Sigmoid colon (tissue), 7 donors: ENCODE measurements at places on chromosomes 7 and 10. TPM values are rescaled to one million over a fixed set of nuclear protein-coding genes. Genes with fewer than 3 reads are reported as not detected.

DNA sequence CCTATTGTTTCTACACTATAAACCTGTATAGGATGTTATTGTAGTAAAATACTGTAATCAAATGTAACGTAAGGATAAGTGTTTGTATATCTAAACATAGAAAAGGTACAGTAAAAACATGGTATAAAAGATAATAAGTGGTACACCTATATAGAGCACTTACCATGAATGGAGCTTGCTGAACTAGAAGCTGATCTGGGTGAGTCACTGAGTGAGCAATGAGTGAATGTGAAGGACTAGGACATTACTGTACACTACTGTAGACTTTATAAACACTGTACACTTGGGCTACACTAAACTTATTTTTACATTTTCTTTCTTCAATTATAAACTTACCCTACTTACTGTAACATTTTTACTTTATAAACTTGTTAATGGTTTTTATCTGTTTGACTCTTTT lies 732.9 kb upstream of the LRRN3 start:
- no peak overlapping the region for H3K27ac ChIP-seq
- no peaks in the 10 kb centered on the region for H3K36me3 ChIP-seq
- no peak for DNase-seq
- H3K27me3 ChIP-seq, result no peaks in the 10 kb centered on the region
- H3K4me3 ChIP-seq, result no peak overlapping the region
- H3K4me1 ChIP-seq, result no peaks in the 10 kb centered on the region

Gene PAXIP1
- total RNA-seq, result 11.4 TPM

GRCh38 chr7:1237704-1238255 lies 5.1 kb downstream of the UNCX start:
- H3K27me3 ChIP-seq, result peaks cover 97% of the 10 kb centered on the region
- H3K27ac ChIP-seq, result no peak overlapping the region
- H3K36me3 ChIP-seq, result no peaks in the 10 kb centered on the region
- peaks cover 32% of the 10 kb centered on the region for H3K4me1 ChIP-seq
- DNase-seq, result no peak

DNA sequence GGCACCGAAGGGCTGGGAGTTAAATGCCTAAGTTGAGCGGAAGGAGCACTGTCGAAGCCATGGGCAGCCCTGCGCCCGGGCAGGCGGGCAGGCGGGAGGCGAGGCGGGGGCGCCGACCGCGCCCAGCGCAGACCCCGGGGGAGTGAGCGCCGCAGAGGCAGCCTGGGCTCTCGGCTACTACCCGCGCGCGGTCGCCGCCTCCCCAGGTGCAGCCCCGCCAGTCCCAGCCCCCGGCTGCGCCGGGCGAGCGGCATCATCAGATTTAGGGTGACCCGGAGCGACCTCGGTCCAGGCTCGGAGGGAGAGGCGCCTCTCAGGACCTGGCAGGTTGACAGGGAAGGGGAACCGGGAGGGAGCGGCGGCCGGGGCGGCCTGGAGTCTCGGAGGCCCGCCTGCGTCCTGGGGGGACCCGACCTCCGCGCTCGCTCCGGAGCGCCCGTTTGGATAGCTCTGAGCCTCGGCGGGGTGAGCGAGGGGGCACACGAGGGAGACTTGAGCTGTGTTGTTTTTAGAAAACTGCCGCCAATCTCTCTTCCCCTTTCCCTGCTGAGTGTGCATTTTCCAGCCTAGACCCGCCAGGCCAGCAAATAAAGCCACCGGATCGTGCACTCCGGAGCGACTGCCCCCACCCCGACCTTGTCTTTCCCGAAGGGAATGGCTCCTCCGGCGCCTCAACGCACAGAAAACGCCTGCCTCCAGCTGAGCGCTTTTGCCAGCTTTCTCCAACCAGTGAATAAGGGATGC lies 2.3 kb upstream of the NRP1 start:
- H3K4me3 ChIP-seq, result peak overlapping the region; percentile 65
- H3K4me1 ChIP-seq, result peaks cover 55% of the 10 kb centered on the region
- peak; percentile 71 for DNase-seq
- no peaks in the 10 kb centered on the region for H3K27me3 ChIP-seq
- peak overlapping the region; percentile 90 for H3K27ac ChIP-seq

- H3K4me3 ChIP-seq, result no peak overlapping the region
- peaks cover 57% of the 10 kb centered on the region for H3K27me3 ChIP-seq
- no peaks in the 10 kb centered on the region for H3K36me3 ChIP-seq
- no peak for DNase-seq
- H3K27ac ChIP-seq, result no peak overlapping the region
Measured at GRCh38 chr7:97016381-97017191, 8.0 kb downstream of the DLX5 start.

DNA sequence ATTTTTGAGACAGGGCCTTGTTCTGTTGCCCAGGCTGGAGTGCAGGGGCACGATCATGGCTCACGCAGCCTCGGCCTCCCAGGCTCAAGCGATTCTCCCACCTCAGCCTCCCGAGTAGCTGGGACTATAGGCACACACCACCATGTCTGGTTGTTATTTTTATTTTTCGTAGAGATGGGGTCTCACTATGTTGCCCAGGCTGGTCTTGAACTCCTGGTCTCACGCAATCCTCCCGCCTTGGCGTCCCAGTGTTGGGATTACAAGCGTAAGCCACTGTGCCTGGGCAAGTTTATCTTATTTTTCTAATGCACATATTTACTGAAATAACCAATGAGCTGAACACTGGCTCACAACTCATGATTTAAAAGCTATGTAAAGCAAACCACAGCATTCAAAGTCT lies 61.9 kb downstream of the FAM171A1 start:
- peaks cover 28% of the 10 kb centered on the region for H3K4me1 ChIP-seq
- no peaks in the 10 kb centered on the region for H3K36me3 ChIP-seq
- H3K27ac ChIP-seq, result no peak overlapping the region
- no peak for DNase-seq

DNA sequence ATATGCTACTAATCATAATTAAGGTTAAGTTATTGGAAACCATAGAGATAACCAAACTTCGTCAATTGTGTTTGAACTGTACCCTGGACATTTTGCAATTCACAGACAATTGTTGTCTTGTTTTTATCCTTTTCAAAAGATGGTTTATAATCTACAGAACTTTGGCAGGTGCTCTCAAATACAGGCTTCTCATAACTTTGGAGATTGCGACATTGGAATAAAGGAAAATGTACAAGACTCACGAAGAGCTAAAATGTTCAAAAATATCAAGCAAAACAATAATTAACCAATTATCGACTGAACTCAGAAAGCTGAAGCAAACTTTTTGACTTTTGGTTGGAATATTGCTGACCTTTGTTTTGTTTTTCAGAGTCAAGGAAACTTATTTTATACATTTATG lies 88.4 kb upstream of the GPR22 start:
- H3K4me3 ChIP-seq, result no peak overlapping the region
- H3K27ac ChIP-seq, result no peak overlapping the region
- no peaks in the 10 kb centered on the region for H3K4me1 ChIP-seq

- H3K4me3 ChIP-seq, result no peak overlapping the region
- no peak overlapping the region for H3K27ac ChIP-seq
- no peaks in the 10 kb centered on the region for H3K36me3 ChIP-seq
- H3K4me1 ChIP-seq, result no peaks in the 10 kb centered on the region
- no peak for DNase-seq
Measured at GRCh38 chr7:39888171-39888853, 61.7 kb upstream of the CDK13 start.

DNA sequence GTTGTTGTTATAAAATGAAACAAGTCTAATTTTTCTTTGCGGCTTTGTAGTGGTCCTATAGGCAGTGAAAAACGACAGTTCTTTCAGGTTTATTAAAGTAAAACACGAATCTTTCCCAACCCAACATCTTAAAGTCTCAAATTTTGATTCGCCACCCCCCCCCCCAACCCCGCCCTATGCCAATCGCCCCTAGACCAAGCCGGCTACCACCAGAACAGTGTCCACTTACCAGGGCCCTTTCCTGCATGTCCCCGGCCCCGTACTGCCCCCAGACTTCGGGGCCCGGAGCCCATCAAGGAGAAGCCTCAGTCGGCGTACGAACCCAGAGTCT lies 335 bp upstream of the CHCHD1 start:
- no peaks in the 10 kb centered on the region for H3K36me3 ChIP-seq
- H3K4me1 ChIP-seq, result peaks cover 42% of the 10 kb centered on the region
- no peak for DNase-seq
- H3K27me3 ChIP-seq, result no peaks in the 10 kb centered on the region
- peak overlapping the region; percentile 96 for H3K27ac ChIP-seq

DNA sequence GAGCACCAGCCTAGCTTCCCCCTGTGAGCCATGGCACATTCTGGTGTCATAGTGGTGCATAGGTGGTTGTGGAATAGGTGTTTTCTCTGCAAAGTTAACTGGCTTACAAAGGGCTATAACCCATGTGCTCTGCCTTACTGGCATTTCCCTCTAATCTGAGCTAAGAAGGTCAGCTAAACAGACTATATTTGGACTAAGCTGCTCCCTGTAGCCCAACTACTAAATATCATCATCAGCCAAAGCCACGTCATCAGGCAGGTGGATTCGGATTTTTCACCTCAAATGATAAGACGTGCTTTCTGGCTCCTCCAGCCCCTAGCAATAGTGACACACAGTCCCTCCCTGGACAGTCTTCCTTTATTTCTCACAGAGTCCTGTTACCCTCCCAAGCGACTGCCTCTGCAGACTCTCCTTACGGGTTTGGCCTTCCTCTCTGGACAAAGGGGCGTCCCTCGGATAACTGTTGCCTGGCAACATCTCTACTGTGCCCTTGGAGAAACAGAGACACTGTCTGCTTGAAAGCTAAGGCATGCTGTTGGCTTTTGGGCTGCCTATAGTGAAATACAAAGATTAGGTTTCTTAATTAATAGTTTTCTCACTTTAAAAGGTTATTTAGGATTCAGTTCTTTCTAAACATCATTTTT lies 9.1 kb downstream of the SLC13A4 start:
- no peak for DNase-seq
- no peak overlapping the region for H3K27ac ChIP-seq

DNA sequence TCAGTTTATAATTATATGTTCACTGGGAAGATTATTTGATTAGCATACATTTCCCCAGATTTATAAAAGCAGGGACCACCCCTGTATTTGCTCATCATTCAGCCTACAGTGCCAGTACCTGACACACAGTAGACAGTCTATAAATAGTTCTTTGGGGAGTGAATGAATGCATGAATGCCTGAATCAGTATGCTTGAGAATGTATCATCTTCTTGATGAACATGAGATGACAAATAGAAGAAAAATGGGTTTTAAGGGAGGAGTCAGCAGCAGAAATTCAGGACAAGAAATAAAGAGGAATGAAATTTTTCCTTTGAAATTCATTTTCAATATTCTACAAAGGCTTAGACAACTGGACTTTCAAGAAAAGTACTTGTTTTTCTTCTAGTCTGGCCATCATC lies 295.8 kb upstream of the LRRTM3 start:
- H3K4me1 ChIP-seq, result no peaks in the 10 kb centered on the region
- H3K36me3 ChIP-seq, result no peaks in the 10 kb centered on the region
- H3K27ac ChIP-seq, result no peak overlapping the region
- no peak for DNase-seq

GRCh38 chr7:136009488-136010079 lies 32.4 kb upstream of the MTPN start:
- no peak for DNase-seq
- H3K36me3 ChIP-seq, result no peaks in the 10 kb centered on the region
- no peak overlapping the region for H3K27ac ChIP-seq
- no peaks in the 10 kb centered on the region for H3K27me3 ChIP-seq
- H3K4me3 ChIP-seq, result no peak overlapping the region

- no peak overlapping the region for H3K4me3 ChIP-seq
- H3K27ac ChIP-seq, result no peak overlapping the region
- no peaks in the 10 kb centered on the region for H3K27me3 ChIP-seq
- DNase-seq, result no peak
Measured at GRCh38 chr7:121313793-121314676, 14.8 kb upstream of the WNT16 start.

- no peak overlapping the region for H3K4me3 ChIP-seq
- no peak for DNase-seq
- H3K36me3 ChIP-seq, result no peaks in the 10 kb centered on the region
- no peak overlapping the region for H3K27ac ChIP-seq
- H3K4me1 ChIP-seq, result no peaks in the 10 kb centered on the region
- no peaks in the 10 kb centered on the region for H3K27me3 ChIP-seq
Measured at GRCh38 chr10:88754287-88754686, 5.5 kb upstream of the LIPN start.

DNA sequence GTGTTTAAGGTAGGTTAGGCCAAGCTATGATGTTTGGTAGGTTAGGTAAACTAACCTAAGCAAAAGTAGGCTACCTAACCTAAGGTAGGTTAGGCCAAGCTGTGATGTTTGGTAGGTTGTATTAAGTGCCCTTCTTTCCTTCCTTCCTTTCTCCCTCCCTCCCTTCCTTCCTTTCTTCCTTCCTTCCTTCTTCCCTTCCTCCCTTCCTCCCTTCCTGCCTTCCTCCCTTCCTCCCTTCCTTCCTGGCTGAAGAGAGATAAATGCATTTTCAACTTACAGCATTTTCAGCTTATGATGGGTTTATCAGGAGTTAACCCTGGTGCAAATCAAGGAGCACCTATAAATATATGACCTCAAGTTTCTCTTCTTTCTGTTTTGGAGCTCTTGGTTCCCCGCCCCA lies 56.2 kb downstream of the SND1 start:
- peaks cover 11% of the 10 kb centered on the region for H3K4me1 ChIP-seq
- no peak for DNase-seq

Gene PRPS1L1
- not detected for total RNA-seq

GRCh38 chr7:117872561-117873309 lies 506 bp downstream of the CTTNBP2 start:
- H3K4me3 ChIP-seq, result peak overlapping the region; percentile 81
- peak overlapping the region; percentile 68 for H3K27ac ChIP-seq
- H3K36me3 ChIP-seq, result no peaks in the 10 kb centered on the region
- H3K27me3 ChIP-seq, result no peaks in the 10 kb centered on the region
- H3K4me1 ChIP-seq, result peaks cover 36% of the 10 kb centered on the region

Gene GFRA1
- 63.7 TPM for total RNA-seq

GRCh38 chr10:107487284-107487683 lies 322.8 kb upstream of the SORCS1 start:
- no peak overlapping the region for H3K4me3 ChIP-seq
- H3K36me3 ChIP-seq, result no peaks in the 10 kb centered on the region
- DNase-seq, result no peak
- no peak overlapping the region for H3K27ac ChIP-seq
- H3K27me3 ChIP-seq, result no peaks in the 10 kb centered on the region

DNA sequence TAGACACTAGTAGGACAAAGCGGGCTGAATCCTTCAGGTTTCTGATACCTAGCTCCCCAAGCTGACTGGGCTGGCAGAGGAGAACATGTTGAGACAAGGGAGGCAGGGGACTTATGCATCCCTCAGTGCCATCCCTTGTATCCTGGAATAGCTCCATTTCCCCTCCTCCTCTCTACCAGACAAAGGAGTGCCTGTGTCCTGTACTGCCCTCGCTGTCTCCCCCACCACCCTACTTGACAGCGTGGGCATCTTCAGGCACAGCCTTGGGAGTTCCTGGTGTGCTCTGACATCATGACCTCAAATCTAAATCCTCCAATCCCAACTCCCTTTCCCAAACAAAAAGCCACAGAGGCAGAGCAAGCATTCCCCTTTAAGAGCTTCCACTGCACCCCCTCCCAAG lies 9.0 kb downstream of the SFXN3 start:
- no peak overlapping the region for H3K27ac ChIP-seq
- H3K36me3 ChIP-seq, result peaks cover 35% of the 10 kb centered on the region
- H3K4me1 ChIP-seq, result peaks cover 14% of the 10 kb centered on the region

Gene PSMG3
- 52.8 TPM for total RNA-seq

GRCh38 chr10:104331208-104331838 lies 6.9 kb downstream of the ITPRIP start:
- H3K4me3 ChIP-seq, result no peak overlapping the region
- H3K27me3 ChIP-seq, result no peaks in the 10 kb centered on the region
- H3K36me3 ChIP-seq, result no peaks in the 10 kb centered on the region
- H3K4me1 ChIP-seq, result peaks cover 100% of the 10 kb centered on the region
